ENCODE measurements at places on chromosomes 5 and 9. TPM values are rescaled to one million over a fixed set of nuclear protein-coding genes. Genes with fewer than 3 reads are reported as not detected.

GRCh38 chr5:171093598-171093997 lies 215.4 kb upstream of the TLX3 start:
- DNase-seq, result no peak

EDIL3 gene
- 7.2 TPM for total RNA-seq

DNA sequence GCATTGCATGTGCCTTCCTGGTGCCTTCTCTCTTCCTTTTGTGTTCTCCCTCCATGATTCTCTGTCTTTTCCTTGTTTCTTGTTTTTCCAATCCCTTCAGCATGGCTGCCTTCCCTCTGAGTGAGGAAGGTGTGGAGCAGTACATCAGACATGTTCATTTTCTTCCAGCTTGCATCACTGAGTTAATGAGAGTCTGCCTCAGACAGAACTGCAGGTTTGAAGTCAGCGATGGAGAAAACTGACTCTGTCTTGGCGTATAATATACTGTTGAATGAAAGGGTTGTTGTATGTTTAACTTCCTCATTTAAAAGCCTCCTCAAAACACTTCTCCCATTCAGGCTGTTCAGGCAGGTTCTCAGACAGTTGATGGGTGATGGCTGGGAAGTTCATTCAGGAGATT lies 129.3 kb downstream of the KDM4C start:
- DNase-seq, result no peak

DNA sequence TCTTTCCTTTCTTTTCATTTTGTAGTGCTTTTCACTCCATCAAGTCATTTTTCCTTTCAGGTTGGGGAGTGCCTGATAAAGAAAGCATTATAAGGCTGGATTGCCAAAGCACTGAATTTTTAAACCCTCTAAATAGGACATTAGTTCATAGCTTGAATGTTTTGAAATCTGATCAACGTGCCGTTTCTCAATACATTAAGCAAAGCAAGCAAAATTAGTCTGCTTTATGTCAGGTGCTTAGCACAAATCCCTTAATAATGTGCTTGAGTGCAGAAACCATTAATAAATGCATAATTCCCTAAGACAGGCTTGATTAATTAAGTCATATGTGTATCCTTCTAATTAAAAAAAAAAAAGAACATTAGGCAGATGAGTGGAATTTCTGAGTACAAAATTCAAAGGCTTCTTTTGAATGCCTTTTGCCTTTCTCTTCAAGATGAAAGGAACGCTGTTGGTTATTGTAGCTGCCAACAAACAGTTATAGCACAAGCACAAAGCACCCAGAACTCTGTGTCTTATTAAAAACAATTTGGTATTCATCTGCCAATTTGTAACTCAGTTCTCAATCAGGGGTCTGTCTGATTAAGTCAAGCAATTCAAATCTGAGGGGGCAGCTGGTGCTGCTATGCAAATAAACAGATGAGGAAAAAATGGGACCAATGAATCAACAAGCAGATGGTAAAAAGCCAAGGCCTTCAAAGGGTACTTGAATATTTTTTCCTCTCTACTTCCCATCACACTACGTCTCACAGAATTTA lies 233.7 kb downstream of the TLE1 start:
- DNase-seq, result no peak

GRCh38 chr5:36874465-36874864 lies 2.1 kb upstream of the NIPBL start:
- DNase-seq, result no peak

DNA sequence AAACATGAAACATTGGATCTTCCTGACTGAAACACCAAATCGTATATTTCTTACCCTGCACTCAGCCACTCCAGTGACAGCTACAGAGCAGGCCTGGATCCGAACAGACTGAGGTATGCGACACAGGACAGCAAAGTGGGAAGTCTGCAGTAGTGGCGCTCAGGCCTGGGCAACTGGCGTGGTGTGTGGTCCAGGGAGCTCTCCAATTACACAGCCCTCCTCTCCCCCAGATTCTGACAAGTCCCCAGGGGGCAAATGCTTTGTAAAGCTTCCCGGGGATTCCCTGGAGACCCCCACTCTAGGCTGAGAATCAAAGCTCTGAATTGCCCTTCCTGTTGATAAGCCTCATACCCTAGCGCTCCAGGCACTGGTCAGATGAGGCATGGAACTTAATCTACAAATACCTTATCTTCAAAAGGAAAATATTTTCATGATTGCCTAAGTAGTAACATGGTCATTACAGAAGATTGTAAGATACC lies 104.8 kb upstream of the ERCC6L2 start:
- no peak for DNase-seq

DNA sequence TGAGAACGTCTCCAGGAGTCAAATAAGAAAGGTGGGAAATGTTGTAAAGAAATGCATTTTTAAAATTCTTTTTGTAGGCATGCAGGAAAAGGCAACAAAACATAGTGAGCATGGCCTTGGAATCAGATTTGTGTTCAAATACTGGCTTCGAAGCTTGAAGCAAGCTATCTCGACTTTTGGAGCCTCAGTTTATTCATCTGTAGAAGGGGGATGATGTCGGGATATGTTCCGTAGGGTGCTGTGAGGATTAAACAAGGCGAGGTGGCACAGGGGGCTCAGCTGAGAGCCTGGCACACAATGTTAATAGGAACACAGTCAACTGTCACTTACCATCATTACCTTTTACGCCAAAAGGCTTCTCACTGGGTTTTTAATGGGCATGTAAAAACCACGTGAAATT lies 4.8 kb downstream of the ADAMTS2 start:
- no peak for DNase-seq

KIAA0825 gene
- 1.9 TPM for total RNA-seq

- no peak for DNase-seq
These were observed 91.8 kb upstream of the IFNK start for GRCh38 chr9:27432308-27432707.

SPINK13 gene
- total RNA-seq, result not detected

ARL14EPL gene
- total RNA-seq, result 0.37 TPM

INSL4 gene
- not detected for total RNA-seq

DNA sequence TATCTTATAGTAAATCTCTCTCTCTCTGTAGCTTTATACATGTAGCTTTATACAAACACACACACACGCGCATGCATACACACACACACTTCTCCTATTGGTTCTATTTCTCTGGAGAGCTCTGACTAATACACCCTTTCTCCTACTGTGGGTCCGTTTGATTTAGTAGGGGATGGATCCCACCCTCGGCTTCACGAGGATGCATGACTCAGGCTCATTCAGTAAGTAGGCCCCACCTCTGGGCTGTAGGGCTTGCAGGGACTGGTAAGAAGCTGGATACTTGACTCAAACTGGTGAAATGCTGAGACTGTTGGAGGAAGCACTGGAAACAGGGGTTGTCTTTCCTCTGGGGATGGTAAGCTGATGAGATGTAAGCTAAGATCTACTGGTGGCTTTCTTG lies 98.7 kb downstream of the SLC24A2 start:
- DNase-seq, result no peak

DNA sequence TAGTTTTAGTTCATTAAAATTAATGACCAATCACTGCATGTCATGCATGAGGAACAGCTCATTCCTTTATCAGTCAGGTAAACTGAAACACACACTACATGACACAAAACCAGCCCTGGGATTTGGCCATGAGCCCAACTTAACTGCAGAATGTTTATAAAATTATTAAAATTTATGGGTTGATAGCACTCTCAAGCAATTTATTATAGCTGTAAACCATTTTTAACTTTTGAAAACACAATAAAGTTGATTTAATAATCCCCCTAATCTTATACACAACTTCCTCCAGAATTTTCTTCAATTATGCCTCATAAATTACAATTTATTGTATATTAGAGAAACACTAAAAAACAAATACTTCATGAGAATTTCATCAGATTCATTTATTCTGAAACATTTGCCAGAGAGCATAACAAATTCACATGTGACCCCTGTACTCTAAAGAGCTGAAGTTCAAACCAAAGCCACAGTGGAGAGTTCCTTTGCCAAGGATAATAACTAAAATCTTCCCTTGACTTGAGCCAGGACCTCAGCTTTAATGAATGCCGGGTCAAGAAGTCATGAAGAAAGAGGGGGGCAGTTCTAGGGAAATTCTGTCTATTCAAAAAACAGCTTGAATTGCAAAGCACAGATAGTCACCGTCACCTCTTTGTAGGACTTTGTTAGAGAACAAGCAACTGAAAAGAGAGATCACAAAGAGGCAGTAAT lies 763.7 kb upstream of the GRAMD2B start:
- no peak for DNase-seq

CARTPT gene
- not detected for total RNA-seq

PFN3 gene
- total RNA-seq, result not detected

DNA sequence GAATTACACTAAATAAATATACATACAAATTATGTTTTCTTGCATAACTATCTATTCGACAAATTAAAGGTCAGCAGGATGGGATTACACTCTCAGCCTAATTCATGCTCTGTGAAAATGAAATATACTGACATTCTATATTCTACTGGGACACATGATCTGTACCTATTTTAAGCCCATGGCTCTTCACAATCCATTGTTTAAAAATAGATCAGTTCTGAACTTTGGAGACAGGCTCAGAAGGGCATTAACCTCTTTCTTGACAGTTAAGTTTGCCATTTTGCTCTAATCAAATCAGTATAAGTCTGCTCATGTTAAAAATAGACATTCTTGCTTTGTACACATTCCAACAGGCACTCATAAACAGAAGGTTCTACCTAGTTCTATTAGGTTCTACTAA lies 361.2 kb downstream of the HCN1 start:
- DNase-seq, result no peak

GRCh38 chr9:84277646-84278045 lies 62.9 kb downstream of the SLC28A3 start:
- peak; percentile 81 for DNase-seq

HTR4 gene
- not detected for total RNA-seq

- DNase-seq, result no peak
These were observed 93.2 kb upstream of the SPOCK1 start for GRCh38 chr5:137592317-137592716.

ENTPD8 gene
- total RNA-seq, result 5.4 TPM

- no peak for DNase-seq
These were observed 7.8 kb upstream of the FOXI1 start for GRCh38 chr5:170097934-170098333.

DNA sequence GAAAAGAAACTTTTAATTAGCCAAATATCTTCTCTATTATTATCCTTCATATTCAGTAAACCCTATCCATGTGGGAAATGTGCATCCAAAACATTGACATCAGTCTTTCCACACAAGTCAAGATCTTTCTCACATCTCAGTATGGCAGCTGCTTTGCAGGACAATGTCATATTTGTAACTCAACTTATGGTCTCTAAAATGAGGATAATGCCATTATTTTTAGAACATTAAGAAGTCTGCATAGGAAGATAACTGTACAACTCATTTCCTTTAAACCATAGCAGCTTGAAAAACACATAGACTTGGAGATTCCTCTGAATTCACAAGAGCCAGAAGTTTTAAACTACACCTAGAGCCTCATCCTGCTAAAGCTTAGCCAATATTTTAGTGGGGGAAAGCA lies 43.7 kb downstream of the MCTP1 start:
- DNase-seq, result no peak

GRCh38 chr5:174424219-174425053 lies 299.9 kb upstream of the MSX2 start:
- DNase-seq, result no peak

Measured in PC-9 (cell line).